ENCODE measurements at places on chromosomes 16 and 17.

GRCh38 chr17:50571681-50572080, 11.2 kb downstream of the CACNA1G start:
- no peak for DNase-seq

- DNase-seq = no peak
Observed at GRCh38 chr16:20920091-20920490, 19.5 kb downstream of the LYRM1 start.

DNA sequence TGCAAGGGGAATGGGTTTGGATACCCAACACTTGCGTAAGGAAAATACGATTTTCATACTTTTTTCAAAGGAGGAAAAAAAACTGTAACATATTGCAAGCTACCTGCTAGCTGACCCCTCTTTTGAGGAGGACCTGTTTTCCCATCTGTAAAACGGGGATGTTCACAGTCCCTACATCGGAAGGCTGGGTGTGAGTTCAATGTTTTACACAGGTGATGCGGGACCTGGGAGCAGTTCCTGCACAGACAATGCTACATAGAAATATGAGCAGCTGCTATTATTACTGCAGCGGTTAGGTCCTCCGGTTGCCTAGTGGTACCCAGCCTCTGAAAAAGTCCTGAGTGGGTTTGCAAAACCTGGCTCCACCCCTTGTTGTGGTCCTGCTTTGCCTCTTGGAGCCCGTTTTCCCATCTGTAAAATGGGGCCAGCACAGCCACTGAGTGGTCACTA, 3.5 kb downstream of the SOCS1 start:
- no peak for DNase-seq

DNA sequence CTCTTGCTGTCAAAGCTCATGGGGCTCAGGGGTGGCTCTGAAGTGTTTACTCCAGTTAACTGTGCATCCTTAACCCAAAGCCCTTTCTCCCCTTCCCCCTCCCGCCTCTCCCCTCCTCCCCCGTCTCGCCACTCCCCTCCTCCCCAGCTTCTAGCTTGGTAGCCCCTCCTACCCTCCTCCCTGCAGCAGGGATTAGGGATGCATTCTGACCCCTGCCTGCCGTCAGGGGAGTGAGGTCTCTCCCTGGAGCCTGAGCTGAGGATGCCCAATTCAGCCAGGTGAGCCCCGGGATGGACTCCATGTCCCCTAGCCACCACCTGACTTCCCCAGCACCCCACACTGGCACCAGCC, 1.6 kb downstream of the HS3ST6 start:
- DNase-seq = no peak
